Stimulated activated CD8-positive, alpha-beta memory T cell treated with anti-CD3 and anti-CD28 coated beads, Interleukin-2, amount 100 ng/mL, for 1 hour (primary cell): ENCODE measurements at places on chromosomes 12 and 14.

DNA sequence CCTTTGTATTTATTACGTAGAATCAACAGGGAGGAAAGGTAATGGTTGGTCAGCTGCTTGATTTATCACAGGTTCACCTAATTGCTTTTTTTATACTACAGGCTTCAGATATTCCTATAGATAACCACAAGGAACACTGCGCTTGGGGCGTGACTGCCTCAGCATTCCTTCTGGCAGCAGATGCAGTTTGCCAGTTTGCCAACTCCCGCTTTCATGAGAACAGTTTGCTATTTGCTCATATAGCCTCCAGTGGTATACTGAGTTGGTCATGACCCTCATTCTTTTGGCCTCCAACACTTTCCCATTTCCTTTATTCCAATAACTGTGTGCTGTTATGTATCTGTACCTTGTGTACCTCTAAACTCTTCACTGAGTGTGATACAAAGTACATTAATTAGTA is 38.6 kb upstream of the ACSM4 start:
- DNase-seq = no peak

GRCh38 chr12:129903092-129903945 is 506 bp downstream of the TMEM132D start:
- DNase-seq = no peak

- DNase-seq = no peak
These were observed 114.8 kb upstream of the GSC start for GRCh38 chr14:94884616-94885230.

GRCh38 chr12:80576641-80577418 is 130.6 kb upstream of the MYF6 start:
- DNase-seq = no peak

- DNase-seq = no peak
These were observed 54.5 kb downstream of the APAF1 start for GRCh38 chr12:98699586-98699985.

- DNase-seq = no peak
These were observed 156.7 kb downstream of the TMTC3 start for GRCh38 chr12:88298761-88299242.

GRCh38 chr12:42859612-42860011 is 270.1 kb upstream of the PRICKLE1 start:
- no peak for DNase-seq

DNA sequence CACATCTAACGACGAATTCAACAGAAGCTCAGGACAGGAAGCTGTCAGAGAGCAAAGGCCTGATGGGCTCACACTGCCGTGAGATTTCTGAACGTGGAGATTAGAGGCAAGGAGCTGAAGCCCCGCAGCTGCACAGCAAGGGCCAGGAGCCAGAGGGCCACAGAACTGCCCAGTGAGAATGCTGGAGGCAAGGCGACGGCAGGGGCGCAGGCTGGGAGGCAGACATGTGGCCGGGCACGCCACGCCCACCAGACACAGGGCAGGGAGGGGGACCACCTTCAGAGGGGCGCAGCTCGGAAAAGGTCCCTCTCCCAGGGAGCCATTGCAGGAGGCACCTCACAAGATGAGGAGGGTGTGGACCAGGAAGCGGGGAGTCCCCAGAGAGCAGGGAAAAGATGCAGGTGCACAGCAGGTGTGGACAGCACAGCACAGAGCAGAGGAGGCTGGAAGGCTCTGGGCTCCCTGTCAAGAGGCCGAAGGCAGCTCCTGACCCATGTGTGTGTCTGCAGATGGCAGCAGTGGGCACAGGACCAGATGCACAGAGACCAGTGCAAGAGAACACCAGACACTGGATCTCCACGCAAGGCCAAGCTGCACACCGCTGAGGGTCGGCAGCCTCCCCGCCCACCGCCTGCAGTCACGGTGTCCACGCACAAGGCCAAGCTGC is 23.0 kb downstream of the BTBD6 start:
- no peak for DNase-seq

DNA sequence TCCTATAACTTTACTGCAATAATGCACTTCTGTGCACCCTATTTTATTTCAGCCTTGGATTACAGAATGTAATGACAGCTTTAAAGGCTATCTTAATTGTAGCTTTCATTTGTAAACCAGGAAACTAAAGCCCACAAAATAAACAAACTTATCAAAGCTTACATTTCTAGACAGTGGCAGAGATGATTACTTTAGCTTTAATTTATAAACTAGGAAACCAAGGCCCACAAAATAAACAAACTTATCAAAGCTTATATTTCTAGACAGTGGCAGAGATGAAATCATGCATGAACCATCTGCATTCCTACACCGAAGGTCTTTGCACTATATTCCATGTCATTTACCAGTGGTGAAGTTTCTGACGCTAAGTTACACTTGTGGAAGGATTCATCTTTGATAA is 74.4 kb downstream of the PRKD1 start:
- no peak for DNase-seq

DNA sequence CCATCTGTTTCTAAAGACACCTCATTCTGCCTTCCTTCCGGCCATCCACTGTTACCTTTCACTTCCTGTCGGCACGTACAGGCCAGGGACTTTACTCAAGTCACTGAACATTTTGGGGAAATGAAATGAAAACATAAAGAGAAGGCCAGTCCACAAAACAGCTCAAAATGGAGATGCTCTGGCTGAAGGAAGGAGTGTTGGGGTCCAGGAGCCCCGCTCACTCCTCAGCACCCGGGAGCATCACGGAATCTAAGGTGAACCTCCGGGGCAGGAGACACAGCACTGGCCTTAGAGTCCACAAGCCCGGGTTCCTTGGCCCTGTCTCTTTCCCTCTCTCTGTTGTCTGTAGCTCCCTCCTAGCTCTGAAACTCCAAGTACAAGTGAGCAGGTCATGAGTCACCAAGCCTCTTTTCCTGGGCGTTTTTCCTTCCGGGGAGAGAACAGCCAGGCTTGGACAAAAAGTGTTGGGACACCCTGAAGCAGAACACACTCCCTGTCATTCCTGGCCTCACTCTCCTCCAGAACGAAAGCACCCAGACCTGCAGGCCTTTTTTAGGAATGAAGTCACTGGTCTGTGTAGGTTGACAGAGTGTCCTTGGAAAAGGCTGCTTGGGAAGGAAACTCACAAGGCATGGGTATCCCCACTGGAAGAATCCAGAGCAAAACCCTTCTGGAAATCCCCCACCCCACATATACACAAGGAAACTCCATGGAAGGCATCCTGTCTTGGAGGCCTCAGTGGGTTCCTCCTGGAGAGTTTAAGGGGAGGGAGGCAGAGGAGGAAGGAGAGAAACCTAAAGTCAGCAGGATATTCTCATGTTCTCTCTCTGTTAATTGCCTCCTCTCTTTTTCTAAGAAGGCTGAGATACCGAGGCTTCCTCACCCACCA is 245.3 kb downstream of the ZFP36L1 start:
- DNase-seq = no peak

DNA sequence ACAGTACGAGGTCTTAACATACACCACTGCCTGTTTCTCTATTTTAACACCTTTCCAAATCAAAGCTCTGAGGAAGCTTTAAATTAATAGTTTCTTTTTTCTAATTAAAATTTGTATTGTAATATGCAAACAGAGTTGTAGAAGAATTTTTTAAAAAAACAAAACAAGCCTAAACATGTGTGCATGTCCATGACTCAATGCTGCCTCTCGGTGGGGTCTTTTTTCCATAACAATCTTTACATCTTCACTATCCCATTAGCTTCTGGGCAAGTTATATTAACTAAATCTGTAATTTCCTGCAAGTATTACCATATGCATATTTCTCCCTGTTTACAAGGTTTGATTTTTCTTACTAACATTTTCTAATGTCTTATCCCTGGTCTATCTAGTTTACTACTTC is 143.9 kb upstream of the NAV3 start:
- no peak for DNase-seq

DNA sequence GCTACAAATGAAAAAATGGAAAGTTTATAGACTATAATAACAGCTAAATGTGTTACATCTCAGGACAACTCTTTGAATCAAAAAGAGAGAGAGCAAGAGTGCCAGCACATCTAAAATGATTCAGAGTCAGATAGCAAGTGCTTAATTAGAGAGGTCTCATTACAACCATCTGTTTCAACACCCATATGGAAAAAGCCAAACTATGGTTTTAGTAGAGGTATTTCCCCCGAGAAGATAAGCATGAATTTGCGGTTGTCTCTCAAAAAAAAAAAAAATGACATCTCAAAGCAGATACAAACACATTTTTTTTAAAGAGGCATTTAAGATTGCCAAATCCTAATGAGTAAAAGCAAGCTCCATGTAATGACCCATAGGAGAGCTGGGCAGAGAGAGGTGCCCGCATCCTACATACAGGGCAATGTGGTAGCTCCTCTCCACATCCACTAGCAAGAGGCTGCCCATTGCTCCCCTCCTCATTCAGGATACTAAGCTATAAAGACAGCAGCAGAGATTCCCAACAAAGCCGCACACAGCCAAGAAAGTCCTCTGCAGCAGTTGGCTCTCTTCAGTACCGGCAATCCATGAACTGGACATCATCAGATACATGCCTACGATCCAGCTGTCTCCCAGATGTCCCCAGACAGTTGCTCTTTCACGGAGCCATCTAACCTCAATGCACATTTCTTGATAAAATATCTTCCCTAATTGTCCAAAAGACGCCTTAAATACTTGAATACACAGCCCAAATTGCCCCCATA is 100.4 kb downstream of the EFCAB11 start:
- DNase-seq = no peak

- no peak for DNase-seq
These were observed 100.2 kb downstream of the SRGAP1 start for GRCh38 chr12:63944586-63945228.

DNA sequence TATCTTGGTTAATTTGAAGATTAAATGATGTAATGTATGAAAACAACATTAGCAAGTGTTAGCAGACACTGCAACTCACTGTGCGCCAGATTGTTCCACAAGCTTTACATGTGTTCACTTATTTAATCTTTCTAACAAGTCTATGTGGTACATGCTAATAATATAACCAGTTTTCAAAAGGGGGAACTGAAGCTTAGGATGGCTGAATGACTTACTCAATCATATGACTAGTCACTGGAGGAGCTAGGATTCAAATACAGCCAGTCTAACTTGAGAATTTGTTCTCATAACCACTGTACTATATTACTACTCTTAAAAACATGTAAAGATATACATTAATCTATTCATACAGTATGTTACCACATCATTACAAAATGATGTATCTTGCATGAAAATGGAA is 60.5 kb upstream of the LRIG3 start:
- no peak for DNase-seq

GRCh38 chr12:96590970-96591369 is 101.6 kb downstream of the CFAP54 start:
- no peak for DNase-seq

DNA sequence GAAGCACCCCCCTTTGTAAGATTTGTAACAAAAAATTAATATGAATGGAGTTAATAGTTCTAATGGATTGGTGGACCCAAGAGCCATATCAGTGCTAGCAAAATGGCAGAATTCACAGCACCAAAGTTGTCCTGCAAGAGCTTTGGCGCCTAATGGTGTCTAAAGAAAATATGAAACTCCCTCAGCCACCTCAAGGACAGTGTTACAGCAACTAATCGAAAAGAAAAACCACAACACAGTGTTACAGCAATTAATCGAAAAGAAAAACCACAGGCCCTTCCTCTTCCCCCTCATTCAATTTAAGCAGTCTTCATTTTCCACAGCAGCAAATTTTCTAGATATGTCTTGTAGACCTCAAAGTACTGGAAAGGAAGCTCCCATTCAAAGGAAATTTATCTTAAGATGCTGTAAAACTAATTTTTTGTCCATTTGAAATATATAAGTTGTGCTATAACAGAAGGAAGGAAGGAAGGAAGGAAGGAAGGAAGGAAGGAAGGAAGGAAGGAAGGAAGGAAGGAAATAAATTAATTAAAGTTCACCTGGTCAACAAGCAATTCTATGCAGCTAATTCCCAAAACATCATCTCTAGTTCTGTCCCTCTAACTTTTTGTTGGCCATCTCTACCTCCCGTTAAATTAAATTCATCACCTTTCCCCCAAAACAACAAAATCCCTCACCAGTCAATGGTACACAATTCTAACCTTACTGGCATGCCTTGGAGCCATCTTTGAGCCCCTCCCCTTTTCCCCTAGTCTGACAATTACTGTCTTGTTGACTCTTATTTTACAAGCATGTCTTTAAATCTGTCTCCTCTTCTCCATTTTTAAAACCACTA is 17.4 kb downstream of the LRP6 start:
- no peak for DNase-seq
